NCI-H226 (cell line): ENCODE measurements at places on chromosomes 11 and 22.
A peak's percentile ranks its signal among the peaks of the same experiment; 100 is the strongest.

GRCh38 chr11:64814712-64815187 lies 4.4 kb upstream of the MEN1 start:
- no peak for DNase-seq

DNA sequence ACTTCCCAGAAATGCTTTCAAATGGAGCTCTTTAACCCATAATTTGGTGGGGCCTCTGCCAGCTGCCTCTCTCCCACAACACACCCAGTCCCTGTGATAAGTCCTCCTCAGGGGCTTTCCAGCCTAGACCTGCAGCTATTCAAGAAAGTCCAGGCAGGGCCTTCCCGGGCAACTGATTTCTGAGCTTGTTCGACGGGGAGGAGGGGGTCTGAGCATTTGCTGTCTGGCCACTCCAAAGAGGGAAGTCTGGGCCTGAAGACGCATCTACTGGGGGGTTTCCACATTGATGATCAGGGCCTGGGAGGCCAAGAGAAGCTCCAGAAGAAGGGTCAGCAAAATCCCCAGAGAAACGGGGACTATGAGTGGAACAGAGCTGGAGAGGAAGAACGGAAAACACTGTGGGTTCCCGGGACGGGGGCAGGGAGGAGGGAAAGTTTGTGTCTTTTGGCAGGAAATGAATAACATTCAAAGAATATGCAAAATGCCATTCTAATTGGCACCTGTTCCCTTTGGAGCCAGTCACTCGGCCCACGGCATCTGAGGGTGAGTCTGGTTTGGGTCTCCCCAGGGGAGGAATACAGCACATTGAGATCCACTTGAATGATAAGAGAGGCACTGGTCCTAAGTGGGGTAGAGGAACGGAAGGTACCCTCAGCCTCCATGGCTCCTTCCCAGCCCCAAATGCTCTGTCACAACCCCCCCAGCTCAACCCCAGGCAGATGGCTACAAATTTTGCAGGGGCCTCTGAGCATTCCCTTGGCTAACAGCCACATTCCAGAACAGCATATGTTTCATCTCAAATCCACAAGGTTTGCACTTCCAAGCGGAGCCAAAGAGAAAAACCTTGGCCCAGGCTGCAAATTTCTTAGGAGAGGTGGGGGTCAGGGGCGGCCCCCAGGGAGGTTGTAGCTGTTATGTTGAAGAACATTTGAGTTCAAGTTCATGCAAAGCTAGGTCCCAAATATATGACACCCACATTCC lies 72.0 kb downstream of the RPUSD4 start:
- DNase-seq: peak; percentile 69

GRCh38 chr11:112355726-112356125 lies 95.1 kb upstream of the PLET1 start:
- peak; percentile 93 for DNase-seq

GRCh38 chr11:1906181-1906580 lies 13.3 kb upstream of the TNNT3 start:
- DNase-seq: no peak

GRCh38 chr11:33645686-33646085 lies 54.9 kb downstream of the C11orf91 start:
- DNase-seq: no peak

- peak; percentile 89 for DNase-seq
Observed at GRCh38 chr11:27861706-27862430, 161.6 kb upstream of the BDNF start.
